Activated CD4-positive, alpha-beta T cell treated with anti-CD3 and anti-CD28 coated beads for 48 hours (primary cell): ENCODE measurements at places on chromosomes 12 and 14.

GRCh38 chr14:79601579-79601978 lies 609.7 kb downstream of the DIO2 start:
- DNase-seq: no peak

GRCh38 chr12:108583991-108584390 lies 13.9 kb downstream of the TMEM119 start:
- DNase-seq: no peak

DNA sequence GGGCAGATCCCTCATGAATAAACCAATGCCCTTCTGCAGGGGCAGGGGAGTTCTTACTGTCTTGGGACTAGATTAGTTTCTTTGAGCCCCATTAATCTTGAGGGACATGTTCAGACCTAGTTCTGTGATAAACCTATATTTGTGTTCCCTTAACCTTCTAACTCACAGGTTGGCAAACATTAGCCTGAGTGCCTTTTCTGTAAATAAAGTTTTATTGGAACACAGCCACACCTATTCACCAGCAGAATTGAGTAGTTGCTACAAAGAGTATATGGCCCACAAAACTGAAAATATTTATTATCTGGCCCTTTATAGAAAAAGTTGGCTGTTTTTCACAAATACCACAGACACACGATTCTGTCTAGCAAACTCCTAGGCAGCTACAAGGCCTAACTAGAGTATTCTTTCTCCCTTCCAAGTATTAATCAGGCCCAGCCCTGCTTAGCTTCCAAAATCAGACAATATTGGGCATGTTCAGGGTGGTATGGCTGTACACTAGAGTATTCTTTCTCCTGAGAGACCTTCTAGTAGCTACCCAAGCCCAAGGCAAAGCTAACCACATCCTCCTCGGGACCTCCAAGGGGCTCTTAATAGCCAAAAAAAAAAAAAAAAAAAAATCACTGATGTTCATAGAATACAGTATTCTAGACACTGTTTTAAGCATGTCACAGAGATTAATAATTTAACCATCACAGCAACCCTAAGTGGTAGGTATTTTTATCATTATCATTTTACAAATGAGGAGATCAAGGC lies 199.3 kb upstream of the PWP1 start:
- no peak for DNase-seq

- no peak for DNase-seq
Measured at GRCh38 chr12:49968471-49968870, 4.3 kb upstream of the AQP6 start.
